MCF 10A (cell line): ENCODE measurements at places on chromosomes 2 and 18.
A peak's percentile ranks its signal among the peaks of the same experiment; 100 is the strongest.

GRCh38 chr2:190584980-190585661 lies 50.6 kb upstream of the NEMP2 start:
- DNase-seq: no peak

GRCh38 chr2:234989183-234989701 lies 37.4 kb downstream of the SH3BP4 start:
- peak; percentile 100 for DNase-seq

DNA sequence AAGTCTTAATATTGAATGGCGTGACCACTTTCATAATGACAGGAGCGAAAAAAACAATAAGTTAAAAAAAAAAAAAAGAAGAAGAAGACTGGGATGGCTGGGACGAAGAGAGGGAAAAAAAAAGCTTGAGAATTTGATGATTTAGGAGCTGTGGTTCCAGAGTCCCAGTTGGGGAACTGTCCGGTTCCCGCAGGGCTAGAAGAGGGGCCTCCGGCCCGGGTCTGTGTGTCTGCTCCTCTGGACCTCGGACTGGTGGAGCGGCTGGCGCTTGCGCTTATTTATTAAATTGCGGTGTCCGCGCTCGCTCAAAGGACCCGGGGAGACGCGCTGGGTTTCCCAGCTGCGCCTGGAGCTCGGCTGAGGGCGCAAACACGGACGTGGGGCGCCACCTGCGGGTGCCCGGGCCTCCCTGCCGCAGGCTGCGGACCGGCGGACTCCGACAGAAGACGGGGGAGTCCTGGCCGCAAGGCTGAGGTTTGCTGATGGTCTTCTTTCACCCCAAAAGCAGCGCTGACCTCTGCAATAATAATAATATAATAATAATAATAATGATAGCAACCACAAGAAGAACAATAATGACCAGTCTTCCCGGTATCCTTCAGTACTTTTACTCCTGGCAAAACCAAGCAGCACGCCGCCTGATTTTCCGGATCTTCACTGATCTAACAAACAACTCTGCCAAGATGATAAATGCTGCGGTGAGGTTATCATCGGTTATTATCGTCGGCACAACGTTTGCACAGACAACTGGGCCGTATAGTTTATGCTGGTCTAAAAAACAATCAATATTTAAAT lies at the start of gene CBLN2:
Gene CBLN2 (minus strand): TSS at position 251 of the 795 bp plus-strand sequence. CDS start 2,182 bp downstream, outside the sequence.
- DNase-seq: peak; percentile 66

- no peak for DNase-seq
Measured at GRCh38 chr18:63051928-63052327, 267.6 kb downstream of the BCL2 start.

DNA sequence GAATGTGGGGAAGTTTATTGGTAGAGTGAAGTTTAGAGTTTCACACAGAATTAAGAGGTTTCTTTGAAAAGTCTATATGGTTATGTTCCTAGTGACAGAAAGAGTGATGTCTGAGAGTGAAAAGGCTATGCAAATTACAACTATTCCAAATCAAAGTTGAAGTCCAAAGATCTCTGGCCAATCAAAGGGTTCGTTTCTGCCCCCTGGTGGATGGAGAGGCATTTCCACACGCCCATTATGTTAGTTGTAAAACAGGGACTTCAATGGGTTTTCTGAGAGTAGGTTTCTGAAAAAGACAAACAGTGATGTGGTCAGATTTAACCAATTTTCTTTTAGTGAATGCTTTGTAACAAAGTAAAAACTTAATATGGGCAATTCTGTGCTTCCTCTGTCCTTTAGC lies 441.5 kb upstream of the POU3F3 start:
- peak; percentile 62 for DNase-seq

GRCh38 chr2:54428108-54428831 lies 27.9 kb upstream of the SPTBN1 start:
- no peak for DNase-seq

DNA sequence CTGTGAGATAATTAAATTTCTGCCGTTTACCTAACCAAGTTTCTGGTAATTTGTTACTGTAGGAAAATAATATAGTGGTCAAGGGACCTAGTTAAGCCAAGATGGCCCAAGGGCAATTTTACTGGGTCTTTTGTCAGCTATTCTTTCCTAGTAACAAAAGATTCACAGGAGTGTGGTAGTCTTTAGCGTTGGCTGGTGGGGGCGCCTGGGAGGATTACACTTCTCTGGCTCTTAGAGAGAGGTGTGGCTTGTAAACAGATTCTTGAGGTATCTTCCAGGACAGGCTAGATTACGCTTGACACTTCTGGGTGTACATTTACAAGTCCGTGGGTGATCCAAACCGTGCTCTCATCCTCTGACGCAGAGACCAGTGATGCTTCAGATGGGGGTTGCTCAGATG lies 3.3 kb upstream of the ACOXL start:
- no peak for DNase-seq

DNA sequence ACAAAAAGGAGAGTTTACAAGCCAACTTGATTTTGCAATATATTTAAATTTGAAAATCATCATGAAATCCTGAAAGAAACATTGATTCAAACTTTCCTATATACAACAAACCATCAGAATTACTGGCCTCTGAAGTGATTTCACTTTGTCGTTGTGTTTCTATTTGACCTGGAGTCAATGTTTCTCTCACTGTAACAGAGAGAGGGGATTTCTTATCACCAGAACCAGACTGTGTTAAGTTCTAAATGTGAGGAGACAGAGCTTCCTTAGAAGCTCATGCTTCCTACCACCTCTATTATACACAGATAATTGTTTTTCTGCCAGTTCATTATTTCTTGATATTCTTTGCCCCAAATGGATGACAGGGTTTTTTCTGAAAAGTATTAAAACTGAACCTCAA lies 245.0 kb upstream of the RND3 start:
- no peak for DNase-seq

- peak; percentile 72 for DNase-seq
Measured at GRCh38 chr2:105510761-105511528, 112.1 kb upstream of the FHL2 start.

- no peak for DNase-seq
Measured at GRCh38 chr2:39541011-39541930, 104.2 kb upstream of the MAP4K3 start.

DNA sequence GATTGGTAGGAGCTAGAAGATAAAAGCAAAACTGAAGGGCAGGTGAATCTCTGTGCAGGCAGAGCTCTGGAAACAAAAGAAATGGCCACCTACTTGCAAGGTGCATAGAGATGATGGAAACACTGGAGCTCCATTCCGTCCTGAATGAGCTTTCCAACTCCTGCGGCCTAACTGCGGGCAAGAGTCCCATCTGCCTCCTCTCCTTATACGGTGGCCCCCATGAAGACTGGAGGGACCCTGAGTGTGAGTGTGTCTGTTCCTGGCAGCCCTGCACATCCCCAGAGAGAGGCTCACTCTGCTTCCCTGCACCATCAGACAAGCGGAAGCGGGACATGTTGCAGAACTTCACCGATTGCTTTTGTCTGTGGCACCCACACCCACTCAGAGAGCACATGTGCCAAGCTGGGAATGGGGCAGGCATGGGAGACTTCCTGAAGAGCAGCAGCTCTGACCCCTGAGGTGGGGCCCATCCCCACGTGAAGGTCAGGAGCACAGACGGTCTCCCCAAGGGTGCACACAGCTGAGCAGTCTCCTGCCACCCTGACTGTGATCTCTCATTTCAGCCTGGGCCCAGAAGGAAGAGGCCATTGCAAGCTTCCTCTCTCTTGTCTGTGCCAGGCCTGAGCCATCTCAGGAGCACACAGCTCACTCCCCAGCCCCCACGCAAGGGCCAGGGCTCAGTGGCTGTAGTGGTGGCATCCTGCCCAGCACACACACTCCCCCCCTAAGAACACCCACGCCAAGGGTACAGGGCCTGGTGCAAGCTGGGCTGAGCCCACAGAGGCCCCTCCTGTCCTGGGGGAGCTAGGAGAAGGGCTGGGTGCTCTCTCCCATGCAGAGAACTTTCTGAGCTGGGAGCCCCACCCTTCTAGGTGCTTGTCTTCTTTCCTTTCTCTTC lies 75.3 kb downstream of the STPG4 start:
- no peak for DNase-seq

GRCh38 chr2:239762655-239763269 lies 262.4 kb downstream of the NDUFA10 start:
- DNase-seq: peak; percentile 16

DNA sequence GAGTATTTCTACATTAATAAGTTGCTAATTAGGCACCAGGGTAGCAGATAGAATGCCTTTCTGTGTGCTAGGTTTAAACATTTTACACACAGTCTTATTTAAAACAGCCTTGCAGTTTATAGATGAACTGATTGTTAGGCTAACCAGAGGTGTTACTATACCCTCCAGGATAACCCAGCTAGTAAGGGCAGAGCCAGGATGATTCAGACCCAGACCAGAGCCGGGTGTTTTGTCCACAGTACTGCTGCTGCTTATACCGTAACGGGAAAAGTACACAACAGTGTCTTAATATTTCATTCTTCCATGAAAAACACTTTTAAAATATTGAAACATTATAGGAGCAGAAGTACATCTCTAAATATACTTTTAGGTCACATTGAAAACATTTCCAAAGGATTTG lies 82.7 kb downstream of the MALT1 start:
- DNase-seq: no peak

GRCh38 chr2:43609290-43609918 lies 13.6 kb upstream of the THADA start:
- DNase-seq: peak; percentile 71

DNA sequence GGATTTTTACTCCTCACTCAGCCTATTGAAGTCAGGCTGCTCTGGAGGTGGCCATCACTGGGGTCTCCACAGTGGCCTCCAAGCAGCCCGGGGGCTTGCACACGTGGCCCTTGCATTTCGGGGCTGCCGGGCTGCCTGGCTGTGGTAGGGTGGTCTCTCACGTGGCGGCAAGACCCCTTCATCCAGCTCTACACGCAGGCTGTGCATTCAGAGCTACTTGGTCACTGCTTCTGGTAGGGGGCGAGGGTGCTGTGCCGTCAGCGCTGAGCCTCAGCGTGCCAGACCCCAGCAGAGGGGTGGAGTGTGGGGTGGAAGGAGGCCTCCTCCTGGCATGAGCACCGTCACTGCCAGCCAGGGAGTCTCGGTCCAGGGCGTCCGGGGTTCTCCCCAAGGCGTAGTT lies 80.6 kb downstream of the SH3BP4 start:
- DNase-seq: no peak
